ENCODE measurements at places on chromosomes 16 and 17.

GRCh38 chr16:73176577-73177013 is 128.7 kb upstream of the ZFHX3 start:
- no peak for DNase-seq

- DNase-seq = no peak
Measured at GRCh38 chr17:28326114-28326513, 7.1 kb downstream of the TMEM97 start.

- DNase-seq = no peak
Measured at GRCh38 chr17:37490638-37491614, 1.2 kb downstream of the DUSP14 start.

GRCh38 chr17:55427587-55427882 is 5.9 kb upstream of the MMD start:
- no peak for DNase-seq
